ENCODE measurements at places on chromosomes 16 and 17. TPM values are rescaled to one million over a fixed set of nuclear protein-coding genes. Genes with fewer than 3 reads are reported as not detected.

GRCh38 chr16:64872101-64872500 lies 249.8 kb downstream of the CDH11 start:
- H3K4me1 ChIP-seq, result no peaks in the 10 kb centered on the region
- H3K36me3 ChIP-seq, result no peaks in the 10 kb centered on the region
- DNase-seq, result no peak
- H3K4me3 ChIP-seq, result no peak overlapping the region
- H3K27ac ChIP-seq, result no peak overlapping the region

DNA sequence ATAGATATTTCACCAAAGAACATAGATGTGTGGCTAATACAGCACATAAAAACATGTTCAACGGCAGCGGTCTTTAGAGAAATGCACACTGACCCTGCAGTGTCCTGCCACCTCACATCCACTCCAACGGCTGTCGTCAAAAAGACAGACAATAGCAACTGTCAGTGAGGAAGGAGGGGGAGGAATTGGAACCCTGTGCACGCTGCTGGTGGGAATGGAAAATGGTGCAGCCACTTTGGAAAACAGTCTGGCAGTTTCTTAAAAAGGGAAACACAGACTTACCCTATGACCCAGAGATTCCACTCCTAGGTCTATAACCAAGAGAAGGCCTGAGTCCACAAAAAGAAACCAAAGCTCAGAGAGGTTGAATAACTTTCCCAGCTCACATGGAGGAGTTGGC lies 7.7 kb downstream of the CEP295NL start:
- DNase-seq, result no peak
- no peaks in the 10 kb centered on the region for H3K27me3 ChIP-seq
- H3K27ac ChIP-seq, result no peak overlapping the region
- H3K4me3 ChIP-seq, result no peak overlapping the region
- H3K4me1 ChIP-seq, result peaks cover 53% of the 10 kb centered on the region

SGCA gene
- total RNA-seq, result 0.83 TPM

GRCh38 chr17:3914312-3914670 lies 2.0 kb downstream of the P2RX1 start:
- no peak for DNase-seq
- no peaks in the 10 kb centered on the region for H3K36me3 ChIP-seq
- no peak overlapping the region for H3K27ac ChIP-seq

DNA sequence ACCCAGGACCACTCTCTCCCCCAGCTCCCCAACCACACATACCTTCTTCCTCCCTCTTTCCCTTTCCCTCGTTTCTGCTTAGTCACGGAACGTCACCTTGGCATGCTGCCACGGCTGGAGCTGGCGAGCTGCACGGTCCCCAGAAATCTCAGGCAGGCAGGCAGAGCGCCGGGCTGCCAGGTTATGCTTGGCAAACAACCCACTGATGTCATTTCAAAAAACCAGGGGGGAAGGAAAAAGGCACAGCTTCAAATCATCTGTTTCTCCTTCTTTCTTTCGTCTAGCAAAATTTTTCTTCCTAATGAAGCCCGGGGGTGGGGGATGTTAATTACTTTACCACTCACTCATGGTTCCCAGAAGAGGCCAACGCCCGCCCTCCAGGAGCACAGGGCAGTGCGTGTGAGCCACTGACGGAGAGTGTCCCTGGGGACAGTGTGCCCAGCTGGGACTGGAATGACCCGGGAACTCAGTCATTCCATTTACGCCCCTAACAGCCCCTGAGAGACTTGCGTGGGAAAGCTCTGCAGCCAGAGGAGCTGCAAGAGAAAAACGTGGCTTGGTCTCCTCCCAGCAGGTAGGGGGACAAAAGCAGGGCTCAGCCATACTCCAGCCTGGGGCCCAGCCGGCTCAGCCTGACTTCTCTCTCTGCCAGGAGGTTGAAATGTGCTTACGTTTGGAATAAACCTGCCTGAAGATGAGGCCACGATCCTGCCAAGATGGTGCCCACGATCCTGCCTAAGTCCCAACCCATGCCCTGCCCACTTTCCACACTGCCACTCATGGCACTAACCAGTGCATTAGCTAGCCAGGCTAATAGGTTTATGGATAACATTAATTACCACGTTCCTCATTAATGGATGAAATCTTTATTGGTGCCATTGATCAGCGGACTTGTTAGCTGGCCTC lies 198.9 kb downstream of the ZFHX3 start:
- H3K4me1 ChIP-seq, result peaks cover 6% of the 10 kb centered on the region
- H3K27me3 ChIP-seq, result no peaks in the 10 kb centered on the region
- H3K36me3 ChIP-seq, result no peaks in the 10 kb centered on the region
- no peak overlapping the region for H3K4me3 ChIP-seq
- H3K27ac ChIP-seq, result peak overlapping the region; percentile 39

DNA sequence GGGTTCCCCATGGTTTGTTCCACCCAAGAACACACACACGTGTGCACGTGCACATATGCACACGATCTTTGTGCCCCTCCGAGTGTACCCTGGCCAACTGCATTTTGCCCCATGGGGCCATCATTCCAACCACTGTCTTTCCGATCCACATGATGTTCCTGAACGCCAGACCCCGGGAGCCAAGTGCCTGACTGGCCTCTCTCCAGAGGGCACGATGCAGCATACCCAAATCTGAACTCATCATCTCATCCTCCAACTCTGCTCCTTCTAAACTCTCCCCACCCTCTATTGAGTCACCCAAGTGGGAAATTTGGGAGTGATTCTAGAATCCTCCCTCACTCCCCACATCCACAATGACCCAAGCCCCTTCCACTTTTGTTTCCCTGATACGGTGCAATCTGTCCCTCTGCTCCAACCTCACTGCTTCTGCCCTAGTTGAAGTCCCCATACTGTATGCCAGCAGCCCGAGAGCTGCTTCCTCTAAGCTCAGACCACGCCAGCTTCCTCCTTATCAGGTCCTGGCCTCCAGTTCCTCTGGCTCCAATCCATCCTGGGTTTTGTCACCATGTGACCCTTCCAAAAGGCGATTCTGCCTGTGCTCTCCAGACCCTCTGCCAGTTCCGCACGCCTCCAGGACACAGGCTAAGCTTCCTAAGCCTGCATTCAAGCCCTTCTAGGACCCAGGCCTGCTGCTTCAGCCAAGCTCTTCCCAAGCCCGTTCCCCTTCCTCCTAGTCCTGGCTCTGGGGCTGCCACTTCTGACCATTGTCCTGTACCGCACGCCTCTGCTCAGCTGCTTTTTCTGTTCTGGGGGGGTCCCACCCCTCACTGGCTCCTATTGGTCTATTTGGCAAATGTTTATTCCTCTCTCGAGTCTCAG lies 10.1 kb upstream of the TMEM208 start:
- no peak overlapping the region for H3K27ac ChIP-seq
- H3K4me1 ChIP-seq, result no peaks in the 10 kb centered on the region
- H3K4me3 ChIP-seq, result no peak overlapping the region
- no peaks in the 10 kb centered on the region for H3K27me3 ChIP-seq
- no peak for DNase-seq

DNA sequence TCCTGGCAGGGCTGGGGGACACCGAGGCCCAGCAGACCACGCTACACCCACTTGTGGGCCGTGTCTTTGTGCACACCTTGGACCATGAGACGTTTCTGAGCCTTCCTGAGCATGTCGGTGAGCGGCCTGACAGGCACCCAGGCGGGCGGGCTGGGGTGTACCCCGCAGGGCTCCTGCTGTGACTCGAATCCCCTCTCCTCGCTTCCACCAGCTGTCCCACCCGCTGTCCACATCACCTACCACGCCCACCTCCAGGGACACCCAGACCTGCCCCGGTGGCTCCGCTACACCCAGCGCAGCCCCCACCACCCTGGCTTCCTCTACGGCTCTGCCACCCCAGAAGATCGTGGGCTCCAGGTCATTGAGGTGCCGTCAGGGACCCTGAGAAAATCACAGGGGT lies 1.6 kb downstream of the SGCA start:
- H3K27me3 ChIP-seq, result no peaks in the 10 kb centered on the region
- no peaks in the 10 kb centered on the region for H3K4me1 ChIP-seq
- H3K36me3 ChIP-seq, result no peaks in the 10 kb centered on the region

DNA sequence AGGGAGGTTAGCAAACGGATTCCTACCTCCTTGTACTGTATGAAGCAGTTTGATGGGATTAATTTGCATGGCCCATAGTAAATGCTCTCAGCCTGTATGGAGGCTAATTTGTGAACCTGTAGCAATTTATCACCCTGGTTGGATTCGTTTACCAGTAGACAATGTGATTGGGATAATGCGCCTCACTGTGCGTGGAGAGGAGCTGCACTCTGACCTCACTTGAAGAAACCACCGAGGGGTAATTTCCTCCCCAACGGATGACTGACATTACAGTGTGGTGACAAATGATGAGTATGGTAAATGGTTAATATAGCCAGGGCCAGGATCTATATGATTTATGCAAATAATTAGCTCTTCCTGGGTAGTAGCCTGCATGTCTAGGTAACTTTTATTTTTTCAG lies 479.1 kb upstream of the RBFOX1 start:
- H3K36me3 ChIP-seq, result no peaks in the 10 kb centered on the region
- H3K27me3 ChIP-seq, result no peaks in the 10 kb centered on the region
- H3K27ac ChIP-seq, result no peak overlapping the region
- no peaks in the 10 kb centered on the region for H3K4me1 ChIP-seq

DNA sequence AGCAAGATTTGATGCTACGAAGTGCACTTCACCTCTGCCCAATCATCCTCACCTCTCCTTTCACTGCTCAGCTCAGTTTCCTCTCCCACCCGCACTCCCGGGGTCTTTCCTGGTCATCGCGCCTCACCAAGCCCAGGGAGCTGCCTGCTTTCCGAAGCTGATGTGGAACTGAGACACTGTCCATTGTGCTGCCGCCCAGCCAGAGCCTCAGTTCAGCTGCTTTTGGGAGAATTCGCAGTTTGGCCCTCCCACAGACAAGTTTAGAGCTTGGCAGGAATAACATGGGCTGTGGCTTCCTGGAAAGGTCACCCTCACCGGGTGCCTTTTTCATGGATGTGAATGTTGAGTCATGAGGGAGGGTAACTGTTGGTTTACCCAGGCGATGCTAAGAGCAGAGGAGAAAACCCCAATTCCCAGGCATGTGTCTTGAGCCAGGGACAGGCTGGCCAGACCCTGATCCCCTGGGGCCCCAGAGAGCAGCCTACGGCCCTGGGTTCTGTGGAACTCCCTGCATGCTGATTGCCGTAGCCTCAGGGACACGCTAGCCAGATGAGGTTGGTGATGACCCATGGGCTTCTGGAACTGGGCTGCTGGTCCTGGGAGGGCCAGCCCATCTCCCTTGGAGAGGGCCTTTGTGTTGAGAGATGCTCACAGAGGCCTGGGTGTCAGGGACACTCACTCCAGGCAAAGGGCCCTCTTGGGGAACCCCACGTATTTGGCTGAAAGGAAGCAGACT lies 1687.5 kb downstream of the TP53TG3F start:
- DNase-seq, result no peak
- no peaks in the 10 kb centered on the region for H3K36me3 ChIP-seq
- H3K27me3 ChIP-seq, result no peaks in the 10 kb centered on the region
- no peak overlapping the region for H3K4me3 ChIP-seq
- no peak overlapping the region for H3K27ac ChIP-seq

ENPP7 gene
- total RNA-seq, result not detected

DNA sequence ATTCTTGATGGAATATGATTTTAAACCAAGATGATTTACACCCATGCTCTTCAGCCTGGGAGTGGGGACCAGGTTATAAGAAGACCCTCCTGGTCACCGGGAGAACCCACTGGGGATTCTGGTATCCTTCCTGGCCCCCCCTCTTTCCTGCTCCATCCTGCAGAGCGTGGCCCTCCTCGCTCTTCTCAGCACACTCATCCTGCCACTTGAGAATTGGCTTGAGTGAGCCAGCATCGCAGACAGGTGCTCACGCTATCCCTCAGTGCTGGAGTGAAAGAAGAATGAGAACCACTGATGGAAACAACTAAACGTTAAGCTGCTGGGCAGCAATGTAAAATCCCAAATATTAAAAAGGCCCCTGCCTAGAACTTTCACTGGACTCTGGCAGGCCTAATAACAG lies 98.0 kb downstream of the CYTH1 start:
- H3K36me3 ChIP-seq, result no peaks in the 10 kb centered on the region
- no peak overlapping the region for H3K4me3 ChIP-seq
- H3K27me3 ChIP-seq, result no peaks in the 10 kb centered on the region

DNA sequence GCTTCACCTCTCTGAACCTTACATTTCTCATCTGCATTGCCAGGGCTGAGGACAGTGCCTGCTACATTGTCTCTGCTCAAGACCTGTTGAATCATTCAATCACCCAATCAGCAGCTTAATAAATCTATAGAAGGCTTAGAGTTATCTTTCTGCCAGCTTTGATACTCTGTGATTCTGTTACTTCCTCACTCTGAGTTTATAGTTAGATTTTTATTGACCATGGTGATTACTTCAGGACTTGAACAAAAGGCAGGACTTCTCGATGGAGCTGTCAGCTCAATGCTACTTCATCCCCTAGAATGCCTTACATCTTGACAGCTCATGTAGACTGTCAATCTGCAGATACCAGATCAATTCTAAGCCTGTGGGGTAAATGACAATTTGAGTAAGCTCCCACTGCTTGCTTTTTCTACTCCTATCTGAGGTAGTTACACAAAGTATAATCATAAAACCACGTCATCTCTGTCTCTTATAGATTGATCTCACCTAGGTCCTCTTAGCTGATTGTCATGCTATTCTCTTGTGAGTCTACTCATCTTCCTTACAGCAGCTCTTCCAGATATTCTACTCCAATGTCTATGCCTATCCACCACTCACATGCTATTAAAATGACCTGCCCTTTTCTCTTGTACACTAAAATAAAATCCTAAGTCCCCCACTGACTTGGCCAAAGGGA lies 318.3 kb upstream of the CA10 start:
- DNase-seq, result no peak
- H3K36me3 ChIP-seq, result no peaks in the 10 kb centered on the region
- H3K27me3 ChIP-seq, result no peaks in the 10 kb centered on the region
- no peak overlapping the region for H3K27ac ChIP-seq

DNA sequence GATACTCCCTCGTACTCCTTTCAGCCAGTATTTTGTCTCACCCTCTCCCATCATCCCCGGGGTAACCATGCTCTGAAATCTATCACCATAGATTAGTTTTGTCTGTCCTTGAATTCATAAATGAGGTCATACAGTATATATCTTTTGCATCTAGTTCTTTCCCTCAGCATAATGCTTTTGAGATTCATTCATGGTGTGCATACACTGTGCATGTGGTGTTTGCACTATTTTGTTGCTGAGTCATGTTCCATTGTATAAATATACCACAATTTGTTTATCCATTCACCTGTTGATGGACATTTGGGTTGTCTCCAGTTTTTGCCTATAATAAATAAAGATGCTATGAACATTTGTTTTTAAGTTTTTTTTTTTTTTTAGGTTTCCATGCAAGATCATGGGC lies 34.2 kb upstream of the NLRP1 start:
- no peak for DNase-seq
- H3K27ac ChIP-seq, result no peak overlapping the region
- H3K27me3 ChIP-seq, result no peaks in the 10 kb centered on the region
